Fibroblast of lung (primary cell): ENCODE measurements at places on chromosomes 5 and 9. TPM values are rescaled to one million over a fixed set of nuclear protein-coding genes. Genes with fewer than 3 reads are reported as not detected.

GRCh38 chr5:150593593-150593992 is 46.9 kb upstream of the SYNPO start:
- DNase-seq, result peak; percentile 41

GRCh38 chr5:150153957-150154617 is 1.6 kb downstream of the PDGFRB start:
- peak; percentile 81 for DNase-seq

- DNase-seq, result no peak
Observed at GRCh38 chr5:166093312-166093711, 2198.1 kb upstream of the WWC1 start.

GRCh38 chr9:89247431-89248353 is 63.3 kb upstream of the CKS2 start:
- peak; percentile 30 for DNase-seq

- no peak for DNase-seq
Observed at GRCh38 chr9:113990975-113991471, 87.1 kb downstream of the AMBP start.

DNA sequence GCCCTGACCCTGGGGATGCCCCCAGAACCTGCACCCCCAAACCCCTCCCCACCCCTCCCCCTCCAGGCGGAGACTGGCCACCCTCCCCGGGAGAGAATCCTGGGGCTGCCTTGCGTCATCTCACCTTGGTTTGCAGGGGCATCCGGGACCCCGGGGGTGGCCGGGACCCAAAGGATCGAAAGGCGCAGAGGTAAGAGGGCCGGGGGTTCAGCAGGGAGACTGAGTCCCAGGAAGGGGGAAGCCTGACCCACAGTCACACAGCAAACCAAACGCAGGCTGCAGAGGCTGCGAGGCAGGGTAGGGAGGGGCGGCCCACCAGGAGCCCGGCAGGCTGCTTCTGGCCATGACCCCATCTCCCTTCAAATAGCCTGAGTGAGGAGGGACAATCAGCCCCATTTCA is 33.8 kb upstream of the ORM1 start:
- DNase-seq, result no peak

- no peak for DNase-seq
Observed at GRCh38 chr5:127907907-127908306, 175.7 kb upstream of the SLC12A2 start.

DNA sequence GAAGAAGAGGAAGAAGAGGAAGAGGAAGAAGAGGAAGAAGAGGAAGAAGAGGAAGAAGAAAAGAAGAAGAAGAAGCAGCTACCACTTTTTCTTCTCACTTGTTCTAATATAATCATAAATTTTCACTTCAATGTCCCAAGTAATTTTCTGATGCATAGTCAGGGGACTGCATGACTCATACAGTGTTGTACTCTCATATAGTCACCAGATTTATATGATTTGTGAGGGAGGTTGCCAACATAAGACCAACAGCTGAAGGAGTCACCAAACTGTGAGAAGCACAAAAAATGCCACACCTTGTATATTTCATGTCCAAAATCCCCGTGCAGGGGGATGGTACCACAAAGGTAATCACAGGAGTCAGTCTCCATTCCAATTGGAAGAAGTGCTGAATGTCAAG is 32.7 kb upstream of the DMRTA1 start:
- DNase-seq, result peak; percentile 30

DNA sequence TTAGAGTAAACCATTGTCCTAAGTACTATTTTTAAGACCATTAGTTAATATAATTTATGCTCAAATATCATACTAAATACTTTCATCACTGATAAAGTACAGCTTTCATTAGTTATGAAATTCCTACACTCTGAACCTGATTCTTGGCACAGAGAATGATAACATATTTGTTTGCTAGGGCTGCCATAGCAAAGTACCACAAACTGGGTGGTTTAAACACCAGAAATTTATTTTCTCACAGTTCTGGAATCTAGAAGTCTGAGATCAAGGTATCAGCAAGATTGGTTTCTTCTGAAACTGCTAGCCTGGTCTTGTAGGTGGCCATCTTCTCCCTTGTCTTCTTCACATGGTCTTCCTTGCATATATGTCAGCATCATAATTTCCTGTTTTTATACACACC is 608.4 kb downstream of the TLE1 start:
- no peak for DNase-seq

DNA sequence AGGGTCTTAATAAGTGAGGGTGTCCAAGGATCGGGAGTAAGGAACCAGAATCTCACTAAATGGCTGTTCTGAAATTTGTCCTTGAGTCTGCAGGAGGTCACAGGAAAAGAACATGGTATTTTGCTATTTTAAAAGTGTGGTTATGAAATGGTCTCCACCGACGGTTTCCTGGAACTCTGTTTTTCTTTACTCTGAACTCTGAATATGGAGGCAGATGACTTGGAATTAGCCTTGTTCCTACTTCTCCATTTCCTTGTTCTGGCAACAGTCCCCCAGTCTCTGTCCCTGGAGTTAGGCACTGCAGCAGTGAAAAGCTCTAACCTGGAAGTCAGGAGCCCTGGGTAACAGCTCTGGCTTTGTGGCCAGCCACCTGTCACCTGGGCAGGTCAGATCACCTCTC is 46.6 kb upstream of the C5orf58 start:
- no peak for DNase-seq

- peak; percentile 83 for DNase-seq
Observed at GRCh38 chr9:129550199-129550839, 70.6 kb downstream of the C9orf50 start.

GRCh38 chr5:98770209-98770910 is 3.1 kb upstream of the RGMB start:
- DNase-seq, result peak; percentile 82

- DNase-seq, result no peak
Observed at GRCh38 chr5:151779531-151780125, 7.9 kb downstream of the G3BP1 start.

- DNase-seq, result no peak
Observed at GRCh38 chr5:89337-90286, 2.4 kb upstream of the PLEKHG4B start.

GRCh38 chr5:61822584-61822983 is 483.4 kb upstream of the KIF2A start:
- DNase-seq, result no peak

DNA sequence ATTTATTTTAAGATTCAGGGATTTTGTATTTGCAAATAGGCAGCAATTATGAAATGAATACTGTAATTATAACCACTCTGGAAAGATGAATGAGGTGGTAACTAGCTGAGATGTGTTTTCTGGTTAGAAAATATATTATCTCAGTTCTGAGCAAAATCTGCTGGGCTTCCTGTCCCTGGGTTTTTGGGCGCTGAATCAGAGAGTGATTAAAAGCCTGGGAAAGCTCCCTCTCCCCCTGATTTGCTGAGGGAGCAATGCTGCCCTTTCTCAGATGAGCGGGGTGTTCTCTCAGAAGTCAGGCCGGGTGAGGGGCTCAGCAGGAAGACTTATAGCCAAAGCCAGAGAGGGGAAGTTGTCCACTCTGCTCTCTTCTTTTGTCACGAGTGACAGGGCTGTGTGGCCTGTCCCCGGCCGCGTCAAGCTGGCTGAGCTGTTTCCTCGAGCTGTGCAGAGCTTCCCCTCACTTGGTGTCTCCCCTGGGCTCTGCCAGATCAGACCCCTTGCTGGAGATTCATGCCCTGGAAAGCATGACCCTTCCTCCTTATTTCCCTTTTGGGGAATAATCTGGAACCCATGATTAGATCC is 39.8 kb upstream of the PITX1 start:
- DNase-seq, result peak; percentile 10

GRCh38 chr9:120711354-120711753 is 2.9 kb downstream of the MEGF9 start:
- peak; percentile 6 for DNase-seq

- no peak for DNase-seq
Observed at GRCh38 chr9:117135501-117136098, 279.3 kb downstream of the ASTN2 start.

- no peak for DNase-seq
Observed at GRCh38 chr9:114925672-114926071, 4.7 kb downstream of the TNFSF8 start.

- no peak for DNase-seq
Observed at GRCh38 chr5:132853323-132853722, 12.9 kb downstream of the GDF9 start.

DNA sequence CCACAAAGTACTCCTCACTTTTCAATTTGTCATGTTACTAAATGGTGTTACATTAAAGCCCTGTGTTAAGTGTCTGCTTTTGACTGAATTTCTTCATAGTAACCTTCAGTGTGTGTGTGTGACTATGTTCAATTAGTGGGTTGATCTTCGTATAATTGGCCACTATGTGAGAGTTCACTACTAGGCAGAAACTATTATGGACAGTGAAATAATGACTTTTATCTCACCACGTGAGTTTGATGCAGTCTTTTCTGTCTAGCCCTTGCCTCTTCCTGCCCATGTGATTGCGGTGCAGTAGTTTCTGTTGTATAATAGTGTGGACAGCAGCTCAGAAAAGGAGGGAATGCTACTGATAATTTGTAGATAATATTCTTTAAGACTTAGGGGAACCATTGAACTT is 1.8 kb upstream of the MAML1 start:
- DNase-seq, result no peak

DNA sequence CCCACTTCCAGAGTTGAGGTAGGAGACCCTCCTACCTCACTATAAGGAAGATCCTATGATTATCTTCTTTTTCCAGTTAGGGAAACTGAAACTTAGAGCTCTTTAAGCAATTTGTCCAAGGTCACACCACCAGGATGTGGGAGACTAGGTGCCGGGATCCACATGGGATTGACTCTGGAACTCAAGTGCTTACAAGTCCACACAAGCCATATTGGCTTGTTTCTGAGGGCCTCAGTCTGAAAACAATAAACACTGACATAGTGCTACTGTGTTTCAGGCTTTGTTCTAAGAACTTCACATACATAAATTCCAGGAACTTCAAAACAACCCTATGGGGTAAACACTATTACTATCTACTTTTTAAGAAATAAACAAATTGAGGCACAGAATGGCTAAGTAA is 481.3 kb downstream of the ZSWIM6 start:
- no peak for DNase-seq

The VCAN gene
- 190 and 227 TPM in 2 replicates for total RNA-seq

The PCDHGA5 gene
- total RNA-seq, result 1.5 and 2.6 TPM in 2 replicates

The PTBP3 gene
- 16.7 and 17.2 TPM in 2 replicates for total RNA-seq

The CDX1 gene
- under 0.01 and 0.33 TPM in 2 replicates for total RNA-seq

The PCDHB7 gene
- total RNA-seq, result 1.0 and 1.5 TPM in 2 replicates

The OLFML2A gene
- 30.6 and 33.7 TPM in 2 replicates for total RNA-seq

The NR5A1 gene
- total RNA-seq, result not detected in 2 replicates

The SPINK7 gene
- not detected in 2 replicates for total RNA-seq

The IFNA13 gene
- total RNA-seq, result not detected in 2 replicates

The OR1J2 gene
- total RNA-seq, result 0.26 and 0.33 TPM in 2 replicates

The LCN1 gene
- not detected in 2 replicates for total RNA-seq

The HBEGF gene
- total RNA-seq, result 1.8 TPM in 2 replicates

The HSPB3 gene
- total RNA-seq, result 0.77 and 21.1 TPM in 2 replicates

The GFI1B gene
- total RNA-seq, result under 0.01 TPM in 1 of 2 replicates, not detected in the other

The HMCN2 gene
- under 0.01 TPM in 2 replicates for total RNA-seq

The SPATA9 gene
- total RNA-seq, result 0.51 and 0.66 TPM in 2 replicates

The EIF4E1B gene
- total RNA-seq, result not detected in 2 replicates
